ENCODE measurements at places on chromosomes 11 and 22.
A peak's percentile ranks its signal among the peaks of the same experiment; 100 is the strongest.

GRCh38 chr11:2103668-2104523, 35.3 kb downstream of the IGF2 start:
- no peak for DNase-seq

GRCh38 chr11:11569936-11570491, 51.8 kb downstream of the GALNT18 start:
- DNase-seq: no peak

- peak; percentile 31 for DNase-seq
Observed at GRCh38 chr22:37472418-37473006, 13.7 kb downstream of the MFNG start.

GRCh38 chr11:57500515-57500914, 15.0 kb downstream of the SLC43A1 start:
- no peak for DNase-seq

GRCh38 chr11:76588455-76589325, 81.9 kb downstream of the LRRC32 start:
- DNase-seq: no peak
